ENCODE measurements at places on chromosomes 12 and 14.

- no peak for DNase-seq
Measured at GRCh38 chr12:18951218-18951617, 178.3 kb upstream of the PLEKHA5 start.

GRCh38 chr12:6224550-6224949, 24.4 kb downstream of the CD9 start:
- DNase-seq, result no peak

- DNase-seq, result no peak
Measured at GRCh38 chr14:68239988-68240771, 420.6 kb downstream of the RAD51B start.

GRCh38 chr12:103952497-103952896, 13.2 kb upstream of the TDG start:
- DNase-seq, result no peak

DNA sequence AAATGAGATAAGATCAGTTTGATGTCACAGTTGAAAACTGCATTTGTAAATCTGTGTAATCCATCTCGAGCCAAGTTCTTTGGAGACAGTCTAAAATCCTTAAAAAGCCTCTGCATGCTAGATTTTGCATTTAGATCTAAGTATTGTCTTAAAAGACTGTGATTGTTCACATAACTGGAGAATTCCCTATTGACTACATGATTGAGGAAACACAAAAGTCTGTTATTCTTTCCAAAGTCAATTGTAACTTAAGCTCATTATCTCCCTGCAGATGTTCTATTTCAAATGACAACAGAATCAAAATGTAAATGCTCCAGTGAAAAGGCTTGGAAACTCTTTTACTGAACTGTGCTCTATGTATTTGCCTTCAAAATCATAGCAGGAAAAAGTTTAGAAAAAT, 77.8 kb downstream of the MYF5 start:
- no peak for DNase-seq

DNA sequence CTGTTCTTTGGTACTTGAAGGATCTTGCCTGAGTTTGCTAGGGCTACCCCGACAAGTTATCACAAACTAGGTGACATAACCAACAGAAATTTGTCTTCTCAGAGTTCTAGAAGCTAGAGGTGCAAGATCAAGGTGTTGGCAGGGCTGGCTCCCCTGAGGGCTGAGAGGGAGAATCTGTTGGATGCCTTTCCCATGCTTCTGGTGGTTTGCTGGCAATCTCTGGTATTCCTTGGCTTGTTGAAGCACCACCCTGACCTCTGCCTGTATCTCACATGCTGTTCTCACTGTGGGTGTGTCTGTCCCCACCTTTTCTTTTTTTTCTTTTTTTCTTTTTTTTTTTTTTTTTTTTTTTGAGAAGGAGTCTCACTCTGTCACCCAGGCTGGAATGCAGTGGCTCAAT, 81.2 kb downstream of the VCPKMT start:
- DNase-seq, result no peak

GRCh38 chr12:130754234-130754901, 38.3 kb upstream of the RIMBP2 start:
- DNase-seq, result no peak

GRCh38 chr14:69014829-69015259, 35.7 kb upstream of the ACTN1 start:
- no peak for DNase-seq

DNA sequence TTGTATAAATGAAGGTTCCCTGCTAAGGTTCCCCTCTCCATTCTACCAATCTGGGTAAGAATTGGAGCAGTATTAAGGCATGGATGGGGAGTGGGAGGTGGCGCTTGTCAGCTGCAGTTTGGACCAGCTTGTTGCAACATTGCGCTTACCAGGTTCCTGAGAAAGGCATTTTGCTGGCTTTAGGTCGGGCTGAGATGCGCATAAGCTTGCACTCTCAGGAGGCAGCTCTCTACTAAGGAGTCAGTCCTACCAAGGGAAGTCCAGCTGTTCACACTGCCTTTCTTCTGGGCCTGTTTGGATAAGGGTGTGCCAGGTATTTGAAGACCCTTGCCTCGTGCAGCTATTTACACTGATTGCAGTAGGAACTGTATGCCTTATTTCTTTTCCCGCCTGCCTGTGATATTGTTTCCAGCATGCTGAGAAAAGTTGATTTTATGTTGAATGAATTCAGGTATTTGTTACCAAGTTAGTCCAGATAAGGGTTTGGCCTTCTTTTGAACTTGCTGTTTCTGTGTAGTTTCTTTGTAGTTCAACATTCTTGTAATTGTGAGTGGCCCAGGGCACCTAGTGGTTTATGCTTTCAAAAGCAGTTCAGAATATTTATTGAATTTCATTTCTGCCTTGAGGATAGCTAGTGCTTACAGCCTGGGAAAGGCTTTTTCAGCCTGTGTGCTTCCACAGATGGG, 2.6 kb downstream of the MLEC start:
- DNase-seq, result no peak

DNA sequence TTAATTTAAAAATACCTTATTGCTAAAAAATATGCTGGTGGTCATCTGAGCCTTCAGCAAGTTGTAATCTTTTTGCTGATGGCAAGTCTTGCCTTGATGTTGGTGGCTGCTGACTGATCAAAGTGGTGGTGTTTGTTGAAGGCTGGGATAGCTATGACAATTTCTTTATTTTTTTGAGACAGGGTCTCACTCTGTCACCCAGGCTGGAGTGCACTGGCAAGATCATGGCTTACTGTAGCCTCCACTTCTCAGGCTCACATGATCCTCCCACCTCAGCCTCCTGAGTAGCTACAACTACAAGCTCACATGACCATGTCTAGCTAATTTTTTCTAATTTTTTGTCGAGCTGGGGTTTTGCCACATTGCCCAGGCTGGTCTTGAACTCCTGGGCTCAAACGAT, 24.8 kb downstream of the PRORP start:
- DNase-seq, result no peak

GRCh38 chr14:64217834-64218233, 76.3 kb downstream of the ESR2 start:
- DNase-seq, result no peak

DNA sequence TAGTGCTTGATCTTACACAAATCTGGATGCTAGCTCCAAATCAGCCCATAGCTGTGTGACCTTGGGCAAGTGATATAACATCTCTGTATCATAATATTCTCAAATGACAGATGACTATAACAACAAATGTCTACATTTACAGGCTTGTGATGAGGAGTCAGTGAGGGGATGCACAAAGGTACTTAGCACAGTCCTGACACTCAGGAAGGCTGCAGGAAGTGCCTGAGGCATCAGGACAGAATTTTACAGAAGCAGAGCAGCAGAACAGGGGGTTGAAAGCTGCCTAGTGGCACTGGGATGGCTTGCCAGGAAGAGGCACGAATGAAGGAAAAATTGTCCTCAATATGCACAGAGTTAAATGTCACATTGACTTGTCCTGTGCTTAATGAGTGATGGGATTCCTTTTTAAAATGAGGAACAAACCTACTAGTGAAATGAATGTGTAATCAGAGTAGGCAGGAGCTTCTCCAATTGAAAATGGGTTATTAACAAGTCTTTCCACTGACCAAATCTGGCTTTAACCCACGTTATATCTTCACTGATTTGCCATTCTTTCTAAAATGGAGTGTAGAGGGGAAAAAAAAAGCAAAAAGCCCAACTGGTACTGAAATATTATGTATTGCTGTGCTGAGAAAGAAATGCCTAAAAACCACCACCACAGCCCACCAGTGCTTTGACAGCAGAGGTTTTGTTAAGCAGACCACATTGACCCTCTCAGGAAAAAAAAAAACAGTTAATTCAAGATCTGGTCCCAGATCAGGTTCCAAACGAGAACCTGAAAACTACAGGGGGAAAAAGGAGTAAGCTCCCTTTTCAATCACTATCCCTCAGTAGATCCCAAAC, 11.6 kb downstream of the BTG1 start:
- DNase-seq, result peak; percentile 34
